Suppressor macrophage (primary cell): ENCODE measurements at places on chromosomes 12 and 14.
A peak's percentile ranks its signal among the peaks of the same experiment; 100 is the strongest.

- DNase-seq, result no peak
Observed at GRCh38 chr12:85814071-85814470, 22.1 kb downstream of the RASSF9 start.

DNA sequence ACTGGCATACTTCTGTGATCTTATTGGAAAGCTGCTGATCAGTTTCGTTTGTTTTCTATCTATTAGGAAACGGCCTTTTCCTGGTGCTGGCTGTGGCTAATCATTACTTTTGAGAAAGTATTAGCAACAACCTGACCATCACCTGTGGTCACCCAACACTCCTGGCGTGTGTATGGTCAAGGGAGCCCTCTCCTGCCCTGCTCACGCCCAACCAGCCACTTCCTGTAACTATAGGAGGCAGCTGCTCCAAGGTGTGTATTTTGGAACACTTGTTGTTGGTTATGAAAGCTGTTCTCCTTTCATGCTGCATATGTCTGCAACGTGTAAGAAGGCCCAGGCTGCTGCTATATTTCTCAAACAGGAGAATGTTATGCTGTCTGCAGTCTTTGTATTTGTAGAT, 1582.8 kb downstream of the AACS start:
- DNase-seq, result no peak

DNA sequence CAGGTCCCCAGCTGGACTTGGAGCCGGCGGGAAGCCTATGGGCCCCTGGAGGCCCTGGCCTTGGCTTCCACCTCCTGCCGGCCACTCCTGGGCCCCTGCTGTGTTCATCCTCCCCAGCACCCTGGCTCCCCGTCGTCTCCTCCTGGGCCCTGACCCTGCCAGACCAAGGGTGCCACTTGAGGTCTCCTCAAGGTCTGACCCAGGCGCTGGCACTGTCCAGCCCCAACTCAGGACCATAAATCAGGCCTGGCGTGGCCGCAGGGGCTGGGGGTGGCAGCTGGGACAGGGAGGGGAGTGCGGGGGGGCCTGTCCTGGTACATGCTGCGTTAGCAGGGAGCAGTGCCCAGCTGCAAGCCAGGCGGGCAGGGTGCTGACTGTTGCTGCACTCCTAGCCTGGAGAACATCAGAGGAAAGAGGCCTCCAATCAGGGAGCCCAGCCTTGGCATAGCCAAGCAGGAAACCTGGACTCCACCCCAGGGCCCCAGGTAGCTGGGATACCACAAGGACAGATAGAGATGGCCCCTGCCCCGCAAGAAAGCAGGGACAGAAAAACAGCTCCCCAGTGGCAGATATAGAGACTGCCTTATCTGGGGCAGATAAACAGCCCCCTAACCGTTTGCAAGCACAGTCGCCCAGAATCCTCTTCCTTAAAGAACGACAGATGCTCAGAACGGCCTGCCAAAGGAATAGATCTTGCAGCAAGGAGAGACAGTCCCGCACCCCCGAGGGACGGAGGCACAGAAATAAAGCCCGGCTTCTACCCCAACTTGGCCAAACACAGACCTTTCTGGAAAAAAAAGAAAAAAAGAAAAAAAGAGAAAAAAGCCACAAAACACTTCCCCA, 6.5 kb upstream of the ATG101 start:
- DNase-seq, result no peak

- no peak for DNase-seq
Observed at GRCh38 chr14:32667791-32668190, 270.9 kb upstream of the NPAS3 start.

DNA sequence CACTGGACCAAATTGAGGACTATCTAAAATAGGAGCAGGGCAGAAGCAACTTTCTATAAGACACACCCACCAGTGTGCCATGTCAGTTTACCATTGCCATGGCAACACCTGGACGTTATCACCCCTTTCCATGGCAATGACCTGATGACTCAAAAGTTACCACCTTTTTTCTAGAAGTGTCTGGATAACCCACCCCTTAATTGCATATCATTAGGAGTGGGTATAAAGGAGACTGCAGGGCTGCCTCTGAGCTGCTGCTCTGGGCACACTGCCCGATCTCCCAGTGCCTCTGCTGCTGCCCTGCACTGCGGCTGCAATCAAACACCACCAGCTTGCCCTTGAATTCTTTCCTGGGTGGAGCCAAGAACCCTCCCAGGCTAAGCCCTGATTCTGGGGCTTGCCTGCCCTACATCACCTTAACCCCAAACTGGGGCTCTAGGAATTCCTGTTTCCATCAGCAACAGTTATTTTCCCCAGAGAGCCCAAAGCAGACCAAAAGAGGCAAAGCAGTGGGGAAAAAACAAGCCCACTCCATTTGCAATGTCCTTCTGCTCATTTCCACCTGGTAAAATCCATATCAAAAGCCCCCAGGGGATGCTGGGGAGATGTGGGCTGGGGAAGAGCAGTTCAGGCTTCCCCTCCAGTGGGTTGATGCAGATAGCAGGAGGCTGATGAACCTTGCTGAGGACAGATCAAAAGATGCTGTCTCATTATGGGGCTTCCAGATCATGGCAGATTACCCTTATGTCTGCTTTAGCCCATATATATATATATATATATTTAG, 129.5 kb upstream of the NCOR2 start:
- DNase-seq, result no peak

DNA sequence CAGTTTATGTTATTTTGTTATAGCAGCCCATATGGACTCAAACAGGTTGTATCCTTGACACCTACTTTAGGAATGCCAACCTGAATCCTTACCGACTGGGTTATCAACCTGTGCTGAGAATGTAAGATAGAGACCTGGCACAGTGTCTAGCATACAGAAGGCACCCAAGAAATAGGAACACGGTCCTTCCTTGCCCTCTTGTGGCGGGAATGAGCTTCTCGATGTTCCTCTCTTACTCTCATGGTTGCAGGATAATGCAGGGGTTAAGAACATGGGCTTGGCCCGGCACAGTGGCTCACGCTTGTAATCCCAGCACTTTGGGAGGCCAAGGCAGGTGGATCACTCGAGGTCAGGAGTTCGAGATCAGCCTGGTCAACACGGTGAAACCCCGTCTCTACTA, 6.5 kb downstream of the C12orf43 start:
- DNase-seq, result no peak

- DNase-seq, result no peak
Observed at GRCh38 chr12:59708064-59708463, 112.2 kb downstream of the SLC16A7 start.

DNA sequence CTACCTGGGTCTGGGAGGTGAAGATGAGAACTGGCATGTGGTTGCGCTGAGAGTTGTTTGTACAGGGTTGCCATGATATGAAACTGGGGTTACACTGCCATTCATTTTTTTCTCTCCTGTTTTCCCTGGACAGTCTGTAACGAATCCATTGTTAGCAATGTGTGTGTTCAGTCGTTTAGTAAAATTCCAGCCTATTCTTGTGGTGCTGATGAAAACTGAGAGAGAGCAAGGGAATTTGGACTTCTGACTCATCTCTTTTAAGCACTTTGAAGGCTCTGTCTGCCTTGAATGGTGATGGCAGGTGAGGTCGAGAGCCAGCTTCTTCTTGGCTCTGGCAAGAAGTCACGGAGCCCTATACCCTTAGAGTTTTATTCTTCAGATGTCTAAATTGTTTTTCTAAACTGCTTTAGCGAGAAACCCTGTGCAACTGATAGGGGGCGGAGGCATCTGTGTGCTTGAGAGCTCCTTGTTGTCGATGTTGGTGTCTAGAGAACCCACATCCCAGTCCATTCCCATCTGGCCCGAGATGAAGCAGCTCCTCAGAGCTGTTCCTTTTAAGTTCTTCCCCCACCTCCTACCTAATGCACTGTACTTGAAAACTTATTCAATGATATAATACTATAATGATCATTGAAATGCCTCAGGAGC, 204.4 kb downstream of the TMX1 start:
- no peak for DNase-seq

DNA sequence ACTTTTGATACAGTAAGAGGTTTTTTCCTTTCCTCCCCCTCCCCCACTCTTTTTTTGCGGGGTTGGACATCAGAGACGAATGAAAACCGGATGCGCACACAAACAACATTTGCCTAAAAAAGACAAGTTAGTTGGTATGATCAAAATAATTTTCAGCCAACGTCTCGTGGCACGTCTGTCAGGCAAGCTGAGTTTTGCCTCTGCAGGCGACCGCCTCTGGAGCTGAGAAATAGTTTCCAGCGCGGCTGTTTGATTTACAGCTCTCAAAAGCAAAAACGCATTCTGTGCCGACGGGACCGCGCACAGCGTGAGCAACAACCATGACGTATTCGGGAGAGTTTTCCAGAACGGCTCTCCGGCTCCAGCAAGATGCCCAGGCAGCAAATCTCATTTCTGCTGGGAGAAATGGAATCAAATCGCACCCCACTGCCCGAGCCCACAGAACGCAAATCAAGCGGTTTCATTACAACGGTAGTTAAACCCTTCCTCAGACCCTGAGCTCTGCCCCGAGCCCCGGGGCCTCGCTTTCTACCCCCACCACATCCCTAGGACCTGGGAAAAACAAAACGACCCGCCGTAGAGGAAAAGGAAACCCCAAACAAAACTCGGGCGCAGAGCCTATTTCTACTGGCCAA, 14.2 kb upstream of the CALM1 start:
- peak; percentile 81 for DNase-seq

- no peak for DNase-seq
Observed at GRCh38 chr12:104622928-104623327, 166.2 kb downstream of the CHST11 start.

DNA sequence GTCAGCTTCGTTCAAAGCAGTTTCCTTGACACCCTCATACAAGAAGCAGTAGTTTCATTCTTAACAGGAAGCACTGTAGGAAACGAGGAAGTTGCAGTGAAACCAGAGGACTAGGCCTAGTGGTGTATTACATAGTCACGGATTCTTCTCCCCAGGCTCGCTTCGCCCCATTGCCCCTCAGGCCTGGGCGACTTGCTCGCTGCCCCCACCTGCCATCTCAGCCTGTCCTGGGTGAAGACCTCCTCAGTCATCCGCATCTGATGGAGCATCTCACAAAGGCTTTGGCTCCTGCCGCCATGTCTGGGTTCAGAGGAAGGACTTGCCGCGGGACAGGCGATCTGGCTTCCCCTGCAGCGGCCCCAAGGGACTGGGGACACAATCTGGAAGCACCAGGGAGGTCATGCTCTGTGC, 93.5 kb downstream of the LMNTD1 start:
- peak; percentile 49 for DNase-seq

GRCh38 chr14:53265025-53265424, 111.9 kb upstream of the DDHD1 start:
- DNase-seq, result no peak

DNA sequence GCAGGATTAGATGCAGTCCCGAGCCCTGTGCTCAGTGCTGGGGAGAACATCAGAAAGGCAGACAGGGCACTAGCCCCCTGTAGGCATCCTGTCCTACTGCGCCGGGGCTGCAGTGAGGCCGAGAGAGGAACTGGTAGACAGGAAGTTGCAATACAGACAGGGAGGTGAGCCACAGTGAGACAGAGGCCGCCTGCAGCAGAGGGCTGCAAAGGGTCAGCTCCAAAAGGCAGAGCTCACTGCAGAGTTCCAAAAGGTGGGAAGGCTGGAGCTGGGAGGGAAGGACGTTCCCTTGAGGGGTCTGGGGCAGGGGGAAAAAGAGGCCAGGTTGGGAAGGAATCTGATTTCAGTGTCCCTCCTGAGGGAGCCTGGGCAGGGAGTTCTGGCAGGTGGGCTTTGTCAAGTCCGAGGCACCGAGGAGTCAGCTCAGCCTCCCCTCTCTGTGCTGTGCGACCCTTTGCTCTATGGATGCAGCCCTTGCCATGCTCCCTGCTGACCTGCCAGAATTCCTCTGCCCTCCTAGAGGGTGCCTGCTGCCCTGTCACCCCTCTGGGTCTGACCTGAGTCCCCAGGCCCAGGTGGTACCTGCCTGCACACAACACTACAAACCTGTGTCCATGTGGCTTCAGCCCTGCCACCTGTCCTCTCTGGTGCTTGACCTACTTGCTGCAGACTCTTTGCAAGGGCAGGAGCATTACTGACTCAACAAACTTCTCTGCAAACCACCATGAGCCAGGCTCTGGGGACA, 63.5 kb downstream of the PRMT8 start:
- DNase-seq, result peak; percentile 25

GRCh38 chr12:101299931-101300330, 20.0 kb downstream of the UTP20 start:
- DNase-seq, result no peak

DNA sequence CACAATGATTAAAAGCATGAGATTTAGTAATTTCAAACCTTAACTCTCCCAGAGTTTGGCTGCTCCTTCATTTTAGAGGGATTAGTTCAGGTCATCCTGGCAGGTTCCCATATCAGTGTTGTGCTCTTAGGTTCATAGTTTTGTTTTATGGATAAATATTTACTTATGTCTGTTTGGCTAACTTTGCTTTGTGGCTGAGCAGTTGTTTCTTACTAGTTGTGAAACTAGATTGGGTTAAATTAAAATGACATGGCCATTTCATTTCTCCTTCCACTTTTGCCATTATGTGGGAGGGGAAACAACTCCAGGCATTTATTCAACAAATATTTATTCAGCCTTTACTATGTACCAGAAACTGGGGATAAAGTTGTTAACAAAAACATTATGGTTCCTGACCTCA, 158.8 kb downstream of the TMTC3 start:
- DNase-seq, result no peak

GRCh38 chr12:10027721-10028120, 2.8 kb upstream of the CLEC9A start:
- DNase-seq, result peak; percentile 96

DNA sequence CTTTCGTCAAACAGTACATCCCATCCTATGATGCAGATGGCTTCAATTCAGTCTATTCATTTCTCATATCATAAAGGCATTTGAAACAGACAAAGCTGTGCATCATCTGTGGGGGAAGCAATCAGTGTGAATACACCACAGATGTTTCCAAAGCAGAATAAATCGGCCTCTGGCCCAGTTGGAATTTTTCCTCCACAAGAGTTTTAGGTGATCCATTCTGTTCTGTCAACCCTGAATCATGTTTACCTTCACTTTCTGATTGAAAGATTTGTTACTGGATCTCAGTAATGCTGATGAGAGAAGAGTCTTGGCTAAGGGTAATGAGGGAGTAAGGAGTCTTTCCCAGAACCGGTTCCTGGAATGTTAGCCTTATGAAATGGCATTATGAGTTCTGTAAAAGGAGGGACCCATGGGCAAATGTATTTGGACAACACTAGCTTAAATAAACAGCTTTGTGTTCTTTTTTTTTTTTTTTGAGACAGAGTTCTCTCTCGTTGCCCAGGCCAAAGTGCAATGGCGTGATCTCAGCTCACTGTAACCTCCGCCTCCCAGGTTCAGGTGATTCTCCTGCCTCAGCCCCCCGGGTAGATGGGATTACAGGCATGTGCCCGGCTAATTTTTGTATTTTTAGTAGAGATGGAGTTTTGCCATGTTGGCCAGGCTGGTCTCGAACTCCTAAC, 62.5 kb downstream of the TPH2 start:
- DNase-seq, result no peak

GRCh38 chr14:23572524-23572828, 4.9 kb upstream of the AP1G2 start:
- peak; percentile 44 for DNase-seq

- DNase-seq, result no peak
Observed at GRCh38 chr12:99136516-99136915, 491.4 kb downstream of the APAF1 start.

GRCh38 chr12:99053616-99054362, 408.7 kb downstream of the APAF1 start:
- no peak for DNase-seq

- DNase-seq, result no peak
Observed at GRCh38 chr14:31939934-31940333, 137.2 kb upstream of the ARHGAP5 start.

- DNase-seq, result no peak
Observed at GRCh38 chr14:103031956-103032355, 25.4 kb downstream of the CDC42BPB start.
